Stimulated activated CD4-positive, alpha-beta T cell treated with anti-CD3 and anti-CD28 coated beads, Interleukin-15, amount 100 ng/mL, for 24 hours (primary cell): ENCODE measurements at places on chromosomes 1 and 21.

- no peak for DNase-seq
These were observed 526.9 kb downstream of the MATN1 start for GRCh38 chr1:30196457-30196856.

DNA sequence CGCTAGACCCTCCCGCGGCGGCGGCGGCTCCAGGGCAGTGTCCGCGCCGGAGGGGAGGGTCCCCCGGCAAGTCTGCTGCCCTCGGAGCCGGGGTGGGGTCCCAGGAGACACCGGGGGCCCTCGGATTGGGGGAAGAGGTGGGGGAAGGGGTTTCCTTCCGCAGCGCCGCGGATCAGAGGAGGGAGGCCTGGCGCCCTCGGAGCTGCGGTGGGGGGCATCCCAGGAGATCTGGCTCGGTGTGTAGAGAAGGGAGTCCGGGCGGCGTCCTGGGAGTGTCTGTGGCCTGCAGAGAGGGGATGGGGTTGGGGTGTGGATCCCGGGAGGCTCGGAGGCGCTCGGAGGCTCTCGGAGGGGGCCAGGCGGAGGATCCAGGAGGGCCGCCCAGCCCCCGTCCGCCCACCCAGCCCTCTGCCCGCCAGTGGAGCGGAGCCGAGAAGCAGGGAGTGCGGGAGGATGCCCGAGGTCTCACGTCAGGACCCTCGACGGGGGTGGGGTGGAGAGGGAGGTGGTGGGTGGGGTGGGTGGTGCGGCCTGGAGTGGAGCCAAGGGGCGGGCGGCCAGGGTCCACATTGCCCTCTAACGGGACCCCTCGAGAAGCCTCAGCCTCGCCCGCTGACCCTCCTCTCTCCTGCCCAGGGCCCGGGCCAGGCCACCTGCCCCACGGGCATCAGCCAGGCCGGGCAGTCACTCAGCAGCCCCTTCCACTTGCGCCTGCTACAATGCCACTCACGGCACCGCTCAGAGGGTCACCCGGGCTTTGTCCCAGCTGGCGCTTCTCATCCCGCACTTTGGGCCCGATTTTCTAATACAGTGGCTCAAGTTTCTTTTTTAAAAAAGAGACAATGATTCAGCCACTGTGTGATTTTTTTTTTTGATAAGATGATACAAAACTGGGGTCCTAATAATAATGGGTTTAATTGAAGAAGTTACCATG is 60.2 kb upstream of the ARHGEF16 start:
- no peak for DNase-seq

GRCh38 chr1:53835491-53835890 is 2.6 kb downstream of the NDC1 start:
- no peak for DNase-seq

DNA sequence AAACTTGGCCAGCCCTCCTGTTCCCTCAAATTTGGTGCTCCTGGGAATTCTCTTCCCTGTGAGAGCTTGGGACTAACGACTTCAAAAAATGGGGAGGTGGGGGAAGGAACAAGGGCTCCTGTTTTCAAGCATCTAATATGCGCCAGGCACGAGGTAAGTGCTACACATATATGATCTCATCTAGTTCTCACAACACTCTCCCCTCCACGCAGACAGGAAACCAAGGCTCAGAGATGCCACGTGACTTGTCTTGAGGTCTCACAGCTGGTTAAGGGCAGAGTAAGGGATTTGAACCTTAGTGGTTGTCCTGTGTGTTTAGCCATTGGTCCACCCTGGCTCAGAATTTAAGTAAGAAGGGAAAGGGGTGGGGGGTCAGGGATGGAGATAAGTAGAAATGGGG is 125.9 kb downstream of the DMRTB1 start:
- DNase-seq = peak; percentile 24

DNA sequence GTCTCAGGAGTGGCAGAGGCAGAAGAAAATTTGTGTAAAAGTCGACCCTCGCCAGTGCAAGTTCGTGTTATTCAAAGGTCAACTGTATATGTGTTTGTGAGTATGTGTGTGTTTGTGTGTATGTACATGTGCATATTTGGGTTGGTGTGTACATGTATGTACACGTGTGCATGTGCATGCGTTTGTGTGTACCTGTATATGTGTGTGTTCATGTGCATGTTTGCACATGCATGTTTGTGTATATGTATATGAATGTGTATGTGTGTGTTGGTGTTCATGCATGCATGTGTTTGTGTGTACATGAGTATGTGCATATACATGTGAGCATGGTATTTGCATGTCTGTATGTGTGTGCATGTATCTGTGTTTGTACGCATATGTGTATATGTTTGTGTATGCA is 21.7 kb upstream of the TENT5C start:
- DNase-seq = no peak

GRCh38 chr1:34631126-34631525 is 123.7 kb upstream of the GJB5 start:
- no peak for DNase-seq

DNA sequence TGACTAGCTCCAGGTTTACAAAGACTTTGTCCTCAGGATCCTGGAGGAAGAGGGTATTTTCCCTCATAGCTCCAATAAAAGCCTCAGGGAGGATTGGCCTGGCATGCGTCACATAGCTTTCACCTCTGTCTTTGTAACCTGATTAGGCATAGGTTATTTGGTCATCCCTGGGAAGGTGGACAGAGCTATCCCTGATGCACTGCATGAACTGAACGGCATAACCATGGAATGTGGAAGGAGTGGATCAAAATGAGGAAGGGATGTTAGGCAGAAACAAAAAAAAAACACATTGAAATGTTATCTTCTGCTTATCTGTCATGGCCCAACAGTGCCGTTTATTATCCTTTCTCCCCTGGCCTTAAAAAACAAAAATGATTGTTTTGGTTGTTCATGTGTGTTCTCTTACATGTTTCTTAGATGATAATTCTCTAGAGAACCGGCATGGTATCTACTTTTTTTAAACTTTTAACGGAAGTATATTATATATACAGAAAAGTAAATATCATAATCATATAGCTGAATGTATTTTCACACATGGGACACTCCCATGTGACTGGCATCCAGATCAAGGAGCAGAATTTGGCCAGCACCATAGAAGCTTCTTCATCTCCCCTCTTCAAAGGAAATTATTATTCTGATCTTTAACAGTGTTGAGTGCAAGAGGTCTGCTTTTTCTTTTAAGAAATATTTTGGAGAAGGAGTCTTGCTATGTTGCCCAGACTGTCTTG is 85.3 kb downstream of the RPS6KC1 start:
- no peak for DNase-seq

- DNase-seq = no peak
These were observed 39.8 kb downstream of the SNAP47 start for GRCh38 chr1:227774821-227775661.

- DNase-seq = no peak
These were observed 36.5 kb upstream of the DNASE2B start for GRCh38 chr1:84361796-84362195.
